ENCODE measurements at places on chromosomes 1 and 21.

GRCh38 chr1:175040324-175040879 is 17.2 kb upstream of the MRPS14 start:
- no peak for DNase-seq

GRCh38 chr1:9247894-9248293 is 13.3 kb downstream of the H6PD start:
- no peak for DNase-seq

GRCh38 chr1:22932803-22933470 is 39.7 kb downstream of the LACTBL1 start:
- no peak for DNase-seq

GRCh38 chr1:8329858-8330257 is 11.9 kb downstream of the SLC45A1 start:
- no peak for DNase-seq

- no peak for DNase-seq
Observed at GRCh38 chr1:39711966-39712340, 20.7 kb upstream of the HPCAL4 start.

DNA sequence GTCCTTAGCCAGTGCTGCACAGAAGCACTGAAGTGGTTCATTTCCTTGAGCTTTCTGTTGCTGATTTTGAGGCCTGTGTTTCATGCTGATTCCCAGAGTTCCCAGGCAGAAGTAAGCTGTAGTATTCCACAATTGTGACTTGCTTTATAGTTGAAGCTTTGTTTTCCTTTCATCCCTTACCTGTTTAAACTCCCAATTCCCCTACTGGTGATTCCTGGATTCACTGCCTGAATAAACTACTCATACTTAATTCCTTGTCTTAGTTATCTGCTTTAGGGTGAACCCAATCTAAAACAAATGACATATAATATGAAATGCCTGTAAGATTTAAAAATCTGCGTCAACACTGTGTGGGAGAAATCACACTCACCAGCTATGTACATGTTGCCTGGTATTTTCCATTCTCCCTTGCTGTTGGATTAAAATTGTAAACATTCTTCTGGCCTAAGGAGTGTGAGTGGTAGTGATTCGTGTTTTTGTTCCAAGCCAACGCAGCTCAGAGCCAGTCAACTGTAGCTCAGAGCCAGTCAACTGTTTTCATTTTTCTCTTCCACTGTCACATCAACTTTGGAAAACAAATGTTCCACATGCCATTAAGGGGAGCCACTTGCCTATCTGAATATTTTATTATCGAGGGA is 879.4 kb downstream of the MRPL39 start:
- no peak for DNase-seq

GRCh38 chr21:27329255-27329851 is 362.5 kb upstream of the ADAMTS5 start:
- DNase-seq = no peak

- DNase-seq = no peak
Observed at GRCh38 chr1:51415963-51416362, 85.6 kb upstream of the TTC39A start.

DNA sequence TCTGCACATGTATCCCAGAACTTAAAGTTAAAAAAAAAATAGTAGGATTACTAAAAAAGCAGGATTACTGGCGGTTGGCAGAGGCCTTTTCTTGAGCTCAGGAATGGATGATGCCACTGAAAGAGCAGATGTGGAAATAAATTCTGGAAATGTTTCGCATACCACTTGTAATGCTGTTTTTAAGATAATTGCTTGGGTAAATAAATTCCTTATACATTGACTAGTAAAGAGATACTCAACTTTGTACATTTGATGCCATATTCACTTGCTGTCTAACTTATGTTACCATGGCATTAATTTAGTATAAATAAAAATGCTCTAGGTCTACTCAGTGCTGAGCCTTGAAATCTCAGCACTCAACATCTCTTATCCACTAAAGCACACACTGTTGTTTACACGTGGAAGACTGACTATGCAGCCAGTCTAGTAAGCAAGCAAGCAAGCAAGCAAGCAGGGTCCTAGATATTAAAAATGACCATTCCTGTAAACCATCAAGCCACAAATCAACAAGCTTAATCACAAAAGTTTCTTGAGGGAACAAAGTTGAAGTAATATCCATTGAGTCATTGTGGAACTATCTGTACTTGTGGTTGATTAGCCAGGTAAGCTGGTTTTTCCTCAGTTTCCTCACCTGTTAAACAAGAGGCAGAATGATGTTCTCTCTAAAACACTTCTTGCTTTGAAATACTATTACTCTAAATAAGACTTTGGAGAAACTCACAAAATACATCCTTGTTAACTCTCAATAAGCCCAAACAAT is 1.7 kb upstream of the RASAL2 start:
- DNase-seq = no peak

Measured in NCI-H446 treated with DMSO at 0.1 percent for 48 hours (cell line).